CD4-positive, alpha-beta T cell treated with Interferon gamma for 1 hour (primary cell): ENCODE measurements at places on chromosomes 11 and 22.

DNA sequence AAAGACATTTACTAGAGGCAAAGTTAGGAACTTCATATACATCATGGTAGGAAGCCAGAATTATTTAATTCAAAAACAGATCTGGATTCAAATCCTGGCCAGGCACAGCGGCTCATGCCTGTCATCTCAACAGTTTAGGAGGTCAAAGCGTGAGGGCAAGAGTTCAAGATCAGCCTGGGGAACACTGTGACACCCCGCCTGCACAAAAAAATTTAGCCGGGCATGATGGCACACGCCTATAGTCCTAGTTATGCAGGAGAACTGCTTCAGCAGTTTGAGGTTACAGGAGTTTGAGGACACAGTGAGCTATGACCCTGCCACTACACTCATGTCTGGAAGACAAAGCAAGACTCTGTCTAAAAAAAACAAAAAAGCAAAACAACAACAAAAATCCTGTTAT lies 8.9 kb downstream of the MRTFA start:
- DNase-seq, result no peak

- no peak for DNase-seq
These were observed 224.6 kb upstream of the ISX start for GRCh38 chr22:34841331-34841771.

- DNase-seq, result no peak
These were observed 1.8 kb upstream of the NFAM1 start for GRCh38 chr22:42433754-42434682.

GRCh38 chr22:28314959-28315358 lies 364.7 kb downstream of the TTC28 start:
- DNase-seq, result no peak

DNA sequence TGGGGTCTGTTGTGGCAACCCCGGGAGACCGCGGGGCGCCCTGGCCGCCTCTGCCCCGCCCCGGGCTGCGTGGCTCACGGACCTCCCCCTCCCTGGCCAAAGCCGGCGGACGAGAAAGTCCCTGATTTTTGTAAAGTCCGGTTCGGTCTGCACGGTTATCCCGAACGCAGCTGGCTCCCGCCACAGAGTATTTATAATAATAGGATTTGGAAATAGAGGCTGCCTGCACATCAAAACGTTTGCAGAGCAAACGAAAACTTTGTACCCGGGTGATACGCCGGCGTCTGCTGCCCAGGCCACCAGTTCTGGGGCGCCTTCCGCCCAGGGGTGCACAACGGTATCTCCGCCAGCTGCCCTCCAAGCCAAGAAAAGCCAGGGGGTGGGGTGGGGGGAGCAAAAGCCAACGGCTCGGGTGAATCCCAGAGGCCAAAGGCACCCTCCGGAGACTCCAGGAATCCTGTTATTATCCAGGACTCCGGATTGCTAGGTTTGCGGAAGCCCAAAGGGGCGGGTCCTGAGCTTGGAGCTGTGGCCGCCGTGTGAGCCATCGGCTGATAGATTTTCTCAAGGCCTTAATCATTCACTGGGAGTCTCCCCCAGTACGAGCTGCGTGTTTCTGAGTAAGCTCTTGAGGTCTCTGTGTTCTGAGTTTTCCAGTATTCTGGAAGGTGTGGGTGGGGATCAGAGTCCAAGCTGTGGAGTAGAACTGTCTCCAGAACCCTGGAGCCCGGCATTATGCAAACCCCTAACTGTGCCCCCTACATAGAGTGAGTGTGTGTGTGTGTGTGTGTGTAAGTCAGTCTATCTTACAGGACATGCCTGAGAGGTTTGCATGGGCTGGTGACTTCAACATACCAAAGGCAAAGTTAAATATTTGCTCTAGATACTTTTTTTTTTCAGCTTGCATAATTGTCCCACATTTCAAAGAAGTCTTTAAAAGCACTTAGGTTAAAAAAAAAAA lies 673 bp upstream of the SHANK2 start:
- no peak for DNase-seq

DNA sequence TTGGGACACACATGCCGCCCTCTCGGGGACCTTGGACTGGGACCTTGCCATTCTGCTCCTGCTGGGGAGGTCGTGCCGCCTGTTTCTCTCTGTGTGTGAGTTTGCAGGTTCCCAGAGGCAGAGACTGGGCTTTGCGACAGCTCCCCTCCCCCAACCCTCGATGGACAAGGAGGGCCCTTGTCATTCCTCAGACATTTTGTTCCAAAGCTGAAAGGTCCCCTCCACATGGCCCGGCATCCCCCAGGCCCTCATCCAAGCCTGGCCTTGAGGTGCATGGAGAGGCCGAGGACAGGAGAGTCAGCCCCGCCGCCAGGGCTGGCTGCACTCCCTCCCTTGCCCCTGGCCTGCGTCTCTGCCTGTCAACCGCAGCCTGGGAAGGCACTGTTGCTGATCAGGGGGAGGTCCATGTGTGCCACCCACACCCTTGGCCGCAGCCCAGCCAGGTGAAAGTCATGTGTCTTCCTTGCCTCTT lies 25.6 kb downstream of the FADS2 start:
- DNase-seq, result no peak

DNA sequence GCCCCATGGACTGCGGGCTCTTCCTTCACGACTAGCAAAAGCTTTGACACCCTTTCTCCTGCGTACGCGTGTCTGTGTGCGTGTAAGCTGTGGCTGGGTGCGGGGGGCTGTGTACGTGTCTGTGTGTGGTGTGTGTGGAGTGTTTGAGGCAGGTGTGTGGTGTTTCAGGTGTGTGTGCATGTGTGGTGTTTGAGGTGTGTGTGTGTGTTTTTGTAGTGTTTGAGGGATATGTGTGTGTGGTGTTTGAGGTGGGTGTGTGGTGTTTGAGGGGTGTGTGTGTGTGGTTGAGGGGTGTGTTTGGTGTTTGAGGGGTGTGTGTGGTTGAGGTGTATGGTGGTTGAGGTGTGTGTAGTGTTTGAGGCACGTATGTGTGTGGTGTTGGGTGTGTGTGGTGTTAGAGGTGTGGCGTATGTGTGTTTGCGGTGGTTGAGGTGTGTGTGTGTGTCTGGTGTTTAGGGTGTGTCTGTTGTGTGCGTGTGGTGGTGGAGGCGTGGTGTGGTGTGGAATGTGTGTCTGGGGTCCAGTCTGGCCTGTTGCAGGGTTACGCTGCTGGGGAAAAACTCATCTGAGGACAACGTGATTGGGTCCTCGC lies 687 bp upstream of the ARSA start:
- DNase-seq, result peak; percentile 70

- DNase-seq, result no peak
These were observed 412.7 kb downstream of the ETS1 start for GRCh38 chr11:128174465-128175291.

DNA sequence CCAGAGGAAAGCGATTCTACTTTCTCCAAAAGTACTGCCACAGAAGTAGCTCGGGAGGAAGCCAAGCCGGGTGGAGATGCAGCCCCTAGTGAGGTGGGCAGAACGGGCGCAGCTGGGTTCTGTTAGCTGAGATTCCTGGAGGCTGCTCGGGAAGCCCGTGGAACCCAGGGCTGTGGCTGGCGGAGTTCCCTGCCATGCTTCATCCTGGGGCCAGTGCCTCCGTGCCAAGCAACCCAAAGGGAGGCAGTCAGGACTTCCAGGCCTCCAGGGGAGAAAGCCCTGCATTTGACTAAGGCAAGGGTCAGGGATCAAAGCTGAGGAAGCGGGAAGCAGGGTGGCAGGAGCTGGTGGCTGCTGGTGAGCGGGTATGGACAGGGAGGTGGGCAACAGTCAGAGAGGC lies 6.7 kb upstream of the TRMU start:
- no peak for DNase-seq

DNA sequence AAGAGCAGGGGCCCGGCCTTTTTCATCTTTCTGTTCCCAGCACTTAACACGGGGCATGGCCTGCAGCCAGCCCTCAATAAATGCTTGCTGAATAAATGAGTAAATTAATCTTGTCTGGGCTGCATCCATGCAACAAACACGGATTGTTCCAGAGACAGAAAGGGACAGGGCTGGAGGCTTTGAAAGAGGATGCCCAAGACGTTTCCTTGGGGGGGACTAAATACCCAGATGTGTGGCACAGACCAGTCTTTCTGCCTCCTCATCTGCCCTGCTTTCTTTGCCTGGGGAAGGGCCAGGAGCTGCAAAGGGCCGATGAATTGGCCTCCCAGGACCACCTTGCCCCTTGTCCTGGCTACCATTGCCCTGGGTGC lies 40.4 kb downstream of the SHISAL1 start:
- no peak for DNase-seq

DNA sequence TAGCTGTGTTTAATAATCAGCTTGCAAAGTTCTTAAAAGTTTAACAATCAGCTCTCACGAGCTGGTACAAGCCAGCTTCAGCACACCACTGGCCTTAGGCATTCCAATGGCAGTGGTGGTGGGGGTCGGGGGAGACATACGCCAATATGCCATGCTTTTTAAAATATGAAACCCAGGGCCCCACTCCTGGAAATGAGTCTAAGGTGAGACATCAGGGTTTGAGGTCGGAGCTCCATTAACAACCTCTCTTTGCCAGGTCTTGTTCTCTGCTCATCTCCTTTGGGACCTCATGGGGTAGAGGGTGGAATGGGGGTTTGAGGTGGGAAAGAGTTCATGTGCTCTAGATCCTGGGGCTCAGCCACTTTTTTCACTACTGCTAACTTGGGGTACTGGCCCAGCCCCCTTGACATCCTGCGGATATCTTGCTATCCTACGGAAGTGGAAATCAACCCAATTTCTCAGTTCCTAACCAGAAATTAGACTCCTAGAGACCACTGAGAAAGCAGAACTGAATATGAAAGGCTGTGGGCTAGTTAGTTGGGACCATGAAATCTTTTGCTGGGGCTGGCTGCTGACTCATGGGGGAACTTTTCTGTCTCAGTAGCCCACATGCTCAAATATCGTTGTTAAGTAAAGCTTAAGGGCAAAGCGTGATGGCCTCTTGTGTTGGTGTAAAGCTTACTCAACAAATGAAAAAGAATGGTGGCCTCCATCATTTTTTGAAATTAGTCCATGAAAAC lies 90.1 kb downstream of the PDHX start:
- DNase-seq, result peak; percentile 49
